ENCODE measurements at places on chromosomes 2 and 18. TPM values are rescaled to one million over a fixed set of nuclear protein-coding genes. Genes with fewer than 3 reads are reported as not detected.

DNA sequence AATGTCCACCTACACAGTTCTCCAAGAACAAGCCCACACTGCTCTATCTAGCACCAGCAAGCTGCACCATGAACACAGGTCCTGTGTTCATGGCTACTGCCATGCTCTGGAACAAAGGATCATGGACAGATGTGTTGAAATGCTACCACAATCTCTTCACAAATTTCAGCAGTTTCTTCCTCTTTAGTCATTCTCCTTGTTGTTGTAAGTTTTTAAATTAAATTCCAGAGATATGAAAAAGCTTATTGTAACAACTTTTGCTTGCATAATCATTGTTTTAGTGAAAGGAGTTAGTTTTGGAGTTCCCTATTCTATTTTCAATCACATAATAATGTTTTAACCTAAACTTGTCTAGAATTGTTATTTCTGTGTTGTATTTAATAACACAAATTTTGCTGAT, 17.2 kb upstream of the NAPG start:
- no peak for DNase-seq

GPR39 gene
- total RNA-seq = 0.50 TPM

DNA sequence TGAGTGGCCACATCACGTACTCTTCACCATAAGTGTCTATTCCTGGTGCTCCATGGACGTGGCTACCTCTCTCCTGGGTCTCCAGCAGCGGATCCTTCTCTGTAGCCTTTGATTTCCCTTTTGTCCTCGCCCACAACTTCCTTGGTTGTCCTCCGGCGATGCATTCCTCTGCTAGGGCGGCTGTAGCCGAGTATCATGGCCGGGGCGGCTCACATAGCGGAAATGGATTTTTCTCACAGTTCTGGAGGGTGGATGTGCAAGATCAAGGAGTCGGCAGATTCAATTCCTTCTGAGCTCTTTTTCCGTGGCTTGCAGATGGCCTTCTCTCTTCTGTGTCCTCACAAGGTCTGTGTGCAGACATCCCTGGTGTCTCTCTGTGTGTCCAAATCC, 35.7 kb downstream of the ACKR3 start:
- DNase-seq = no peak

DNA sequence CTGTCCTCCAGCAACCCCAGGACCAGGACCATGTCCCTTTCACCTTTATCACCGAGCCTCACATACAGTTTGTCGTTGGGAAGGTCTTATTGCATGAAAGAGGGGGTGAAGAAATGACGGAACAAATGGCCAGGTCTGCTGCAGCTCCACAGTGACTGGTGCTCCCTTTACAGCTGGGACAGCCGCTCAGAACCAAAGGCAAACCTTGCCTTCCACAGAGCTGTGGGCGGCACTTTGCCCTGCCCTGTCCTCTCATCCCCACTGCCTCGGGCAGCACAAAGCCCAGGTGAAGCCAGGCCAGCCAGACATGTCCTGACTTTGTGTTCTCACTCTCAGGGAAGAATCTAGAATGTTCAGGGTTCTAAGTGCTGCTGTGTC, 961 bp downstream of the GPR55 start:
- DNase-seq = no peak

DNA sequence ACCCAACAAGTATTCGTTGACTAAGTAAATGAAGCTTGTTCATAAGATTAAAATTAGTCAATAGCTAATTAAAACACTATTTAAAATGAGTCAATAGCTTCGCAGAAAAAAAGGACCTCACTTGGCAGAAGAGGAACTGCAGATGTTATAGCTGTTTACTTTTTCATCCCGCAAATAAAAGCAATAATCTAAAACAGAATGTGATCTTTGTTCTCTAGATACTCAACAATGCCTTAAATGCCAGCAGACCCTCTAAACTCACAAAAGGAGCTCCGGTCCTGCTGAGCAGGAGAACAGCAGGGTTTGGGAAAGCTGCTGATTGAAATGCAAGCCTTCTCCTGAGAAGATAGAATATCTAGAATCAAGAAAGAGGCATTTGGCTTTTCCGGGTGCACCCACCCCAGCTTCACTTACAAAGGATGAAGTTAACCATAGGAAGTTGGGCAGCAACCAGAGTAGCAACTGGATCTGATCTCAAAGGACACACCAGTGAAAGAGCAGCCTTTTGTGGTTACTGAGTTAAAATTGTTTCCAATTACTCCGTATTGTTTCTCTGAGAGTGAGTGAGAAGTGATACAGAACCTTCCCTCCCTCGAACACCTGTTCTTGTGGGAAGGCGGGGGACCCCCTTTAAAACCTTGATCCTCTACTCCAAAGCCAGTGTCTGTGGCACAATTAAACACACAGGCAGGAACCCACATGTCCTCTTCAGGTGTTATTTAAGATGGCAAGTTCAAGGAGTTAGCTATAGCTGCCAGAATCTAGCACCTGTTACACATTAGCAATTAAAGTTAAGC, 6.8 kb downstream of the CCBE1 start:
- DNase-seq = peak; percentile 61

DNA sequence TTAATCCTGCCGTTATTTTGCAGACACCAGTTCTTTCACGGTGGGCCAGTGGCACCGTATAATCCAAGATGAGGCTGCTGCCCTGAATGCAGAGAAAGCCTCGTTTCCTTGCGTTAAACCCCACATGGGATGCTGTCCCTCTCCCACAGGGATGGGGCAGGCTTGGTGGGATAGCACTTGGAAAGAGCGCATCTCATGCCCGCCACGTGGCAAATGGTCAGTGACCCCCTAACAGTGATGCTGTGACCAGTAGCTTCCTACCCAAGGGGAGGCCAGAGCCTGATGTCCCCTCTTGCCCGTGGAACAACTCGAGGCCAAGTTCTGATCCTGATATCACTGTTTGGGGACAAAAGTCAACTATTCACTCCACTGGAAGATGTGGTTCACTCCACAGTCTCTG, 73.3 kb downstream of the RHOB start:
- DNase-seq = no peak

- no peak for DNase-seq
These were observed 9.5 kb downstream of the COPS7B start for GRCh38 chr2:231795525-231796327.

DNA sequence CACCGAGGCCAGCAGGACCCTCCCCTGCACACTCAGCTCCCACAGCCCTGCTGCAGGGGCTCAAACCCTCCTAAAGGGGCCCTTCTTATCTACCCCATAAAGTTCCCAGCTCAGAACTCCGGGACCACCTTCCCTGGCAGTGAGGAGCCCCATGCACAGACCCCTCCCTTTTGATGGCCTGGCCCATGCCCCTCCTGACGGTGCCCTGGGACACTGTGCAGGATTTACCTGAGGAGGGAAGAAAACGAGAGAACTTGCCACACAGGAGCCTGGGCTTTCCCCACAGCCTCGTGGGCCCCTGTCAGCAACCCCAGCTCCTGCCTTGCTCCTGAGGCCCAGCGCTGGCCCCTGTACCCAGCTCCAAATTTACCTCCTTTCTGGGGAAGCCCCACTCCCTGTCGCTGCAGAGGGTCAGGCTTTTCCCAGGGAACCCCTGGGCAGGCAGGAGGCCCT, 206.3 kb upstream of the SALL3 start:
- DNase-seq = no peak

GRCh38 chr2:393711-394696, 106.1 kb upstream of the ALKAL2 start:
- DNase-seq = no peak

DNA sequence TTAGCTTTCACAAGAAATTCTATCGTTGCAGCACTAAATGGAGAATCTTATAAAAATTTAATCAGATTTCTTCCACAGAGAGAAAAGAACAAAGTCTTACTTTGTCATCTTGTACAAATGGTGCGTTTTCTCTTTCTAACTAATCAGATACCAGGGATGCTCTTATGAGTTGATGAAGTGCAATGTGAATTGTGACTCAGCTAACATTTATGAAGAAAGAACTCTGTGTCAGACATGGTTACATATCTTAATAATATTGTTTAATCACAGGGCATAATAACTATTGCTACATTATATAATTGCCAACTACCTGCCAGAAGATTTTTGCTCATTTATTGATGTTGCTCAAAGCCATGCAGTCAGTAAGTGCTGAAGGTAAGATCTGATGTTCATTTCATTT, 465.0 kb downstream of the CCDC85A start:
- no peak for DNase-seq

FAHD2B gene
- total RNA-seq = 34.5 TPM

DNA sequence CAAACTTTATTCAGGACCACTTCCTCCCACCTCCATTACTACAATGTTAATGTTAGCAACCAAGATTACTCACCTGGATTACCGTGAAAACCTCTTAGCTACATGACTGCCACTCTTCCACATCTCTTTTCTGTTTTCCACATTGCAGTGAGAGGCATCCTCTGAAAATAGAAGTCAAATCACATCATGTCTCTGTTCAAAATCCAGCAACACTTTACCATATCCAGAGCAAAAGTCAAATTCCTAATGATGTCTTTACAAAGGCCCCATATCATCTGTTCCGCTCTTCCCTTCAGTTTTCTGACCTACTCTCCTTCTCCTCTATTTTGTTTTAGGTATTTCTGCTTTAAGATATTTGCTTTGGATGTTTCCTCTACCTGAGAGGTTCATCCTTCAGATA, 37.5 kb upstream of the DSG1 start:
- no peak for DNase-seq

DNA sequence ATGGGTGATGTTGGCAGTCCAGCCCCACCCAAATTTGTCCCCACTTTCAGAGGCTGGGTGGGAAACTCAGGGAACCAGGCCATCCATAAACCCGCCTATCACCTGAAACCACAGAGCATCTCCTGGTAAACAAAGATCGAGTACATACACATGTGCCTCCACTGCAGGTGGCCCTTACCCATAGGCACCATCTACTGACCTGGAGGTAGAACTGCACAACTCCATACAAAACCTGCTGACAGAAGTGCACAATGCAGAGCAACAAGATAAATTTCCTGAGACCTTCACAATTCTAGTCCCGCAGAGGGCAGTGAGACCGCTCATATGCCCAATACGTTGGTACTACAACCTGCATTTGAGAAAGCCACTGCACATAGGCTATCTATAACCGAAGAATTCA, 856.3 kb downstream of the SUCLG1 start:
- peak; percentile 32 for DNase-seq

- no peak for DNase-seq
These were observed 11.1 kb downstream of the BMP10 start for GRCh38 chr2:68860111-68860510.

DNA sequence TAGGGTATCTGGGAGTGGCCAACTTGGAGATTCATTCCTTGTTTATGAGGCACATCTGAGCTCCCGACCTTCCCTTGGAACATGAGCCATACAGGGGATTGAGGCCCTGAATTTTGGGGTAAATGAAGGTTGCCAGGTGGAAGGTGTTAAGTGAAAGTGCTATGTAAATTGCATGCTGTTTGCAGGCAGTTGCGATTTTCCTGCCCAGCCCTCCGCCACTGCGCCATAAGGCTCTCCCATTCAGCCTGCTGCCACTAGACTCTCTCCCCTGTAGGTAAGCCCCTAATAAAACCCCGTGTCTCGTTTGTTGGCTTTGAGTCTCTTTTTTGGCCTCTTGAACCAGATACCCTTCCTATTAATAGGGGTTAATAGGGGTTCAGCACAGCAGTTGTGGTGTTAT, 33.8 kb downstream of the PCARE start:
- no peak for DNase-seq

DNA sequence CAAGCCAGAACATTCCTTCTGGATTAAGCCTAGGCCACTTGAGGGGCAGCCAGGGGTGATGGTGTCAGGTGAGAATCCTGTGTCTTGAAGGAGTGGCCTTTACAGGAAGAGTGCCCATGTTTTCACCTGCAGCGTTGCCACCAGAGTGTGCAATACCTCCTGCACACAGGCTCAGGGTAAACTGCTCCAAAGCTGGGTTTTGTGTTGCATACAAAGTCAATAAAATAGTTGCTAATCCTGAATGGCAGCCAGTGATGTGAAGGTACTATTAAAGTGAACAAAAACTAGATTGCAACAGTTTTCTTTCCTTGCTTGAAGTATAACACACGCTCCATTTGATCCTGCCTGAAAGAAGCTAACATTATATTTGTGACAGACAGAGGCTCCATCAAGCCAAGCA, 64.4 kb upstream of the NRP2 start:
- DNase-seq = no peak

CMPK2 gene
- total RNA-seq = 0.90 TPM

DYNAP gene
- total RNA-seq = 2.3 TPM

DNA sequence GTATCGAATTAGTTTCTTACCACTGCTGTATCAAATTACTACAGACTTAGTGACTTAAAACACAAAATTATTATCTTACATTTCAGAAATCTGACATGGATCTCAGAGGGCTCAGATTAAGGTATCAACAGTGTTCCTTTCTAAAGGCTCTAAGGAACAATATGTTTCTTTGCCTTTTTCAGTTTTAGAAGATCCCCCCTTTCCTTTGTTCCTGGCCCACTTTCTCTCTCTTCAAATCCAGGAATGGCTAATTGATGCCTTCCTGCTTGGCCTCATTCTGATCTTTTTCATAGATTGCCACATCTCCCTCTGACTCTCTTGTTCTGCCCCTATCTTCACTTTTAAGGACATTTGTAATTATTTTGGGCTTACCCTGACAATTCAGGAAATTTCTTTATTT, 65.7 kb downstream of the LRP1B start:
- DNase-seq = no peak

GRCh38 chr2:26169681-26170414, 3.0 kb upstream of the GAREM2 start:
- DNase-seq = no peak

DNA sequence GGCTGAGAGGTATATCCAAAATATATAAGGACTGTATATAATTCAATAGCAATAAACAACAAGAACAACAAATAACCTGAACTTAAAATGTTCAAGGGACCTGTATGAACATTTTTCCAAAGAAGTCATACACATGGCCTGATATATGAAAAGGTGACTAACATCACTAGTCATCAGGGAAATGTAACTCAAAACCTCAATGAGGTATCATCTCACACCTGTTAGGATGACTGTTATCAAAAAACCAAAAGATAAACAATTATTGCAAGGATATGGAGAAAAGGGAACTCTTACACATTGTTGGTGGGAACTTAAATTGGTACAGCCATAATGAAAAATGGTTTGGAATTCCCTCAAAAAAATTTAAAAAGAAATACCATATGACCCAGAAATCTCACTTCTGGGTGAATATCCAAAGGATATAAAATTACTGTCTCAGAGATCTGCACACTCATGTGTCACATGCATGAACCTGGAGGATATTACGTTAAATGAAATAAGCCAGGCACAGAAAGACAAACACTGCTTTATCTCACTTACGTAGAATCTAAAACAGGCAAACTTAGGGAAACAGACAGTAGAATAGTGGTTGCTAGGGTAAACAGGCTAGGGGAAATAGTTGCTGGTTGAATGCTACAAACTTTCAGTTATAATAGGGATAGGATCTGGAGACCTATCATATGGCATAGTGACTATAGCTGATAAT, 334.5 kb upstream of the MMADHC start:
- DNase-seq = no peak

TEKT4 gene
- total RNA-seq = not detected

DNA sequence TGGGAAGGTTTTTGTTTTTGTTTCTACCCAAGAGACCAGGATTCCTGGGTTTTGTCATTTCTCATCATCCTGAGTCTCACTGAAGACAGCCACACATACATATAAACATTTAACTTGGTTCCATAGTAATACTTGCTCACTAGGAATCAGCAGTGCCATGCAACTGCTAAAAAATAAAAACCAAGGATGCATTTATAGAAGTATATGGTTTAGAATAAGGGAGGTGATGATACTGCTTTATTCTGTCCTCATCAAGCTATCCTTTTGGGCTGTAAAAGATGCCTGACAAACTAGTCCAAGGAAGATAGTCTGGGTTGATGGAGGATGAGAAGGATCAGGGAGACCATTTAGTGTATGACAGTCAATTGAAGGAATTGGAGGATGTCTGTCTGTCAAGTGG, 740 bp downstream of the SPATA3 start:
- DNase-seq = no peak

GRCh38 chr18:23828426-23828825, 139.2 kb downstream of the LAMA3 start:
- no peak for DNase-seq

All from H9 (cell line).